ENCODE measurements at places on chromosomes 7 and 10.

DNA sequence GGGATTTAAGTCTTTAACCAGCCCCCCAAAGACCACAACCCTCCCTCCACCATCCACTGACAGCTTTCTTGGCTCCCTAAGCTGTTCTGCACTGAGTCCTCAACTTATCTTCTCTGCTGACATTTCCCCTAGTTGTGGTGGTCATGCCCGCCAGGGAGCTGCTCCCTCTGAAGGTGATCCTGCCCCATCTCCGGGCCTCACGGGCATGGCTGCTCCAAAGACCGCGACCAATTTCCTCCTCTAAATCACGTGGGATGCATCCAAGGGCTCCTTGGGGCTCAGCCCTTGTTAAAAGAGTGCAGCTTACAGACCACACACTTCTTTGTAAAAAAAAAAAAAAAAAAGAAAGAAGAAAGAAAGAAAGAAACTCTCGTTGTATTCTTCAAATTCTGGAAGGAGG, 27.1 kb upstream of the KLF6 start:
- no peak for DNase-seq

DNA sequence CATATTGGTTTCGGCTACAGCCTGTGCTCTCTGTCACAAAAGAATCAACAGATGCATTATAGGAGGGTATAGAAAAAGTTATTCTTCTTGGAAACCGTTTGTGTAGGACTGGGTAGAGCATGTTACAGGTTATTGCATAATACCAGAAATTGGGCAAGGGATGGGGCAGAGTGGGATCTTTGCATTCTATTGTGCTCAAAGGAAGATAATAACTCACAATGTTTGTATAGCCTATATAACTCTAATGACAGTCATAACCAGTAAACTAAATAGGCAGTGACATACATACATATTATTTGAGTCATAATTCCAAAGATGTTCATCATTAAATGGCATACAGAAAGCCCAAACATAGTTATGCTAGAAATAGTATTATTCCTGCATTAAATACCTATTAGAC, 179.7 kb downstream of the XPNPEP1 start:
- no peak for DNase-seq

DNA sequence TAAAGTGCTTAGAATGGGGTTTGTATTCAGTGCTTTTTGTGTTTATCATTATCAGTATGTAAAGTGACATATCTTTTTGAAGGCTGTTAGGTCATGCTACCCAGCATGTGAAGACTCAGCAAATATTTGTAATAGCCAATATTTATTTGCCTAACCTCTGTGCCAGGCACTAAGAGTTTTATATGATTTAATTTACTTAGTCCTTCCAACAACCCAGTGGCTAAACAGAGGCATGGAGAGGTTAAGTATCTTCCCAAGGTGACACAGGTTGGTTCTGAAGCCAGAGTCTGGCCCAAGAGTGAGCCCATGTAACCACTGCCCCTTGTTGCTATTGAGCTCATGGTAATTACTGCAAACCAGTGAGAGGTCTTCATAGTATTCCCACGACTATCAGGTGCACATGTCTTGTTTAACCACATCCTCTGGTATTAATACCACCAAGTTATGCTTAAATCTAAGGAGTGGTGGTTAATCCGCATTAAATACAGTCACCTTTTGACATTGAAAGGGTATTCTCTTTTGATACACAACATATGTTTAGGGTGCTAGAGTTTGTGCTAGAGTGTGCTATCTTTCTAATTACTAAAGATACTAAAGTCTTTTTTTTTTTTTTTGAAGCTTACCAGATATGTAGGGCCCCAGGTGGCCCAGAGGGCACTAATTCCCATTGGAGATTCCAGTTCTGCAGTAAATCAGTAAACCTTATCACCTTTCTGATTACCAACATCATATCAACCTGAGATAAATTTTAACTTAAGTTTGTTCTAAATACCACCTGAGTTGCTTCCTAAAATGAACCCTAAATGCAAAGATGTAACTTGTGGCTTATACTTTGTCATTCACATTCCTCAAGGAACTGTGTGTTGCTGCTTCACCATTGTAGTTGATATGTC, 2.9 kb downstream of the ADD3 start:
- DNase-seq, result no peak

- no peak for DNase-seq
Measured at GRCh38 chr7:91628742-91629141, 251.8 kb downstream of the MTERF1 start.

- no peak for DNase-seq
Measured at GRCh38 chr10:132292287-132293200, 15.2 kb downstream of the STK32C start.

- no peak for DNase-seq
Measured at GRCh38 chr7:85274454-85274853, 87.6 kb upstream of the SEMA3D start.

GRCh38 chr10:97737770-97738265, 890 bp downstream of the ZFYVE27 start:
- DNase-seq, result peak; percentile 24

DNA sequence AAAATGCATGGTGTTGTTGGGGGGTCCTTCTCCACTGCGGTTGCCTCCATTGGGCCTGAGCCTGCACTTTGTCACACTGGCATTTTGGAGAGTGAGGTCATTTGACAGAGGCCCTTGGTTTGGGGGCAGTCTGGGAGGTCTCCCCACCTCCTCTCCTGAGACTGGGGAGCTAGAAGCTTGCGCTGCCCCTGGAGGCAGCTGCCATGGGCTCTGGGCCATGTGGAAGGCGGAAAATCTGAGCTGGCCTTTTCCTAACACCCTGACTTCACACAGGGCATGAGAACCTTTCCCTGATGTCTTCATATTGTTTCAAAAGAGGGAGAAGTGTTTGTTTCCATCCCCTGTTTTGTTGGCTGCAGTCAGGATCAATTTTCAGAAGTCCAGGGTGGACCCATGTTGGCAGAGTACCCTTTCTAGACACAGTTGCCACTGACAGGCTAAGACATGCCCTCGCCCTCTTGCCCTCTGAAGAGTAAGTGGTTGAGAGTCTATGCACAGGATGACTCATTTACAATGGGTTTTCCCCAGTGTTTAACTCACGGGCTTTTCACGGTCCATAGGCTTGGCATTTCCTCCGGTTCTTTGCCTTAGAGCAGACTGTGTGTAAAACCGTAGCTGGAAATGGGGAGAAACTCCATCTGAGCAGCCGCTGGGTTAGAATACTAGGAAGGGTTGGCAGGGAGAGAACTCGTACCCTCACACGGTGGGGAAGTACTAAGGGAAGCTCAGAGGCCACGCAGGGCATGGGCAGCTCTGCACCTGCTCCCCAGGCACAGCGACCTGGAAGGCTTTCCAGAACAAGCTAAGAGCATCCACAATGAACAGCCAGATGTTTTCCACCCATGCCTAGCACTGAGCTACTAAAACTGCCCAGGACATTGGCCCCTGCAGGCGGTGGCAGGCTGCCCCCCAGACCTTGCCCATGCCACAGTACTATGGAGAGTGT, 655.0 kb downstream of the SDK1 start:
- peak; percentile 14 for DNase-seq

DNA sequence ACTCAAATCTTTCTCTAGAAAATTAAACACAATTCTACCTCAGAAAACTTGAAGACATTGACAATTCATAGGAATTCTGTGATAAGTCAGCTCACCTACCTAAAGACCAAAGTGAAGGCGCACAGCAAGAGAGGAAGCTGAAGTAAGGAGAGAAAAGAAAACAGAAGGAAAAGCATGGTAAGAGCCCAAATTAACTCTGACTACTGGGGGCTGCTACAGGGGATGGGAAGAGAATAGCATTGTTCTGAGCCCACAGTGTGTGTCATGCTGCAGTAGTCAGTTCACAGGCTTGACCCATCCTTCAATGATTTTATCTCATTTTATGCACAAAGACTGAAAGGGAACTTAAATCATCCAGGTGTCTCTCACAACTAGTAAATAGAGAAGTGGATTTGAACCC, 111.3 kb downstream of the PTEN start:
- DNase-seq, result no peak

GRCh38 chr7:152677808-152678670, 2.1 kb upstream of the XRCC2 start:
- DNase-seq, result no peak

GRCh38 chr10:84138478-84139125, 707 bp upstream of the GHITM start:
- peak; percentile 71 for DNase-seq

DNA sequence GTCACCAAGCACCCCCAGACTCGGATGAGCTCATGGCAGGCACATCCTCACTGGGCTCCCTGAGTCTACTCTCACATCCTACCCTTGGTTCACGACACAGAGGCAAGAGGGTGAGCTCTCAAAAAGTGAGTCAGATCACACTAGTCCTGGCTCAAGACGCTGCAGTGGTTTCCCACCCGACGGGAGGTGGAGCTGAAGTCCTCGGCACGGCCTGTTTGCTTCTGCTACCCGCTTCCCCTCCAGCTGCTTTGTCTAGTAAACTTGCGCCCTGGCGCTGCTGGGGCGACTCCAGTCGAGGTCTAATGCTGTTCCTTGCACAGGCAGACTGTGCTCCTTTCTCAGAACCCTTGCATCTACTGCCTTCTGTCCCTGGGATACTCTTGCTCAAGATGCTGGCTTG, 13.5 kb upstream of the SFMBT2 start:
- DNase-seq, result peak; percentile 23

DNA sequence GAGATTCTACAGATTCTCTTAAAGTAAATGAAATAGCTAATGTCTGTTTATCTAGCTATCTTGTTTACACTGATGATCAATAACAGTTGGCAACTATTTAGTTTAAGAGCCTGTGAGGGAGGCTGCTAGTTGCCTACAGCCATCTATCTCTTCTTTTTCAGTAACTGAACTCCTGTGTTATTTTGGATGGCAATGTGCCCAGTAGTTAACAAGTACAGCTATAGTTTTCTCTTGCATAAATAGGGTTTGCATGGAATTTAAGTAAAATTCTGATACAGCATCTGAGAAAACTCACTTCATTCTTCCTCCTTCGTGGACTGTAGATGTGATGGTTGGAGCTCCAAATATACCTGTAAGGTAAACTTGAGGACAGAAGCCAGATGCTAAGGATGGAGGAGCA, 219.5 kb upstream of the POT1 start:
- no peak for DNase-seq
